ENCODE measurements at places on chromosomes 6 and 20.

DNA sequence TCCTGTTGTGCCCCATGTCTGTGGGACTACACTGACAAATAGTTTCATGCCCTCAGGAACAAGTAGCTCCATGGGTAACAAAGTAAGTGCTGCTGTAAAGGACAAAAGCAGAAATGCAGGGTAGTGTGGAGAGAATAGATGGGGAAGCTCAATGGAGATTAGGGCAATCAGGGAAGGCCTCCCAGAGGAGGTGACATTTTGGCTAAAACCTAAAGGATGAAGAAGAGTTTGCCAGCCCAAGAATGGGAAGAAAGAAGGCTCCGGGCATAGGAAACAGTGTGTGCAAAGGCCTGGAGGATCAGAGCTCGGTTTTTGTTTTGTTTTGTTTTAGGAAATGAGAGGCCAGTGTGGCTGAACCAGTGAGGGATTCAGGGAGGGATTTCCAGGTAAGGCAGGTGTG, 43.6 kb upstream of the FAM83D start:
- H3K27ac ChIP-seq: no peak overlapping the region
- H3K4me3 ChIP-seq: no peak overlapping the region
- H3K36me3 ChIP-seq: 0 out of 2 replicates have a peak, but pooled peaks cover 3% of the 10 kb centered on the region

- no peaks in the 10 kb centered on the region for H3K27me3 ChIP-seq
- DNase-seq: no peak
- H3K4me3 ChIP-seq: no peak overlapping the region
- H3K36me3 ChIP-seq: no peaks in the 10 kb centered on the region
- H3K27ac ChIP-seq: no peak overlapping the region
These were observed 15.4 kb upstream of the BTBD3 start for GRCh38 chr20:11902285-11902697.

- H3K4me1 ChIP-seq: no peaks in the 10 kb centered on the region
- H3K27ac ChIP-seq: no peak overlapping the region
- H3K27me3 ChIP-seq: no peaks in the 10 kb centered on the region
- no peak for DNase-seq
- no peaks in the 10 kb centered on the region for H3K36me3 ChIP-seq
- no peak overlapping the region for H3K4me3 ChIP-seq
These were observed 15.6 kb downstream of the CDK19 start for GRCh38 chr6:110799655-110800054.

DNA sequence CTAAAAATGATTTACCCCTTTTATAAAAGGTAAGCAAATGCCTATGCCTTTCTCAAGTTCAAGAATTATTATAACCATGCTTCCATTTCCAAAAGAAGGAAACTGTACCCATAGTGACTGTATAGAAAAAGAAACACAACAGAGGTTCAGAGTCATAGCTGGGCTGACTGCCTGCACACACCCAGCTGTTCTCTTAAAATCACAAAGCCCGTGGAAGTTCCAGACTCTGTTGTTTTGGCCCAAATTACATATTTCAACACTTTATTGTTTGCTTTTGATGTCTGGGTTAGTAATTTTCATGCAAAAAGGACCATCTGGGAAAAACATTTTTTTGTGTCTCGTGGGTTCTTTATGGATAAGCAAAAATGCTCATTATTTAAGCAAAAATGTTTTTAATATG, 99.2 kb downstream of the LCA5 start:
- H3K27me3 ChIP-seq: no peaks in the 10 kb centered on the region
- H3K4me3 ChIP-seq: no peak overlapping the region
- DNase-seq: no peak
- H3K36me3 ChIP-seq: no peaks in the 10 kb centered on the region
- no peaks in the 10 kb centered on the region for H3K4me1 ChIP-seq

DNA sequence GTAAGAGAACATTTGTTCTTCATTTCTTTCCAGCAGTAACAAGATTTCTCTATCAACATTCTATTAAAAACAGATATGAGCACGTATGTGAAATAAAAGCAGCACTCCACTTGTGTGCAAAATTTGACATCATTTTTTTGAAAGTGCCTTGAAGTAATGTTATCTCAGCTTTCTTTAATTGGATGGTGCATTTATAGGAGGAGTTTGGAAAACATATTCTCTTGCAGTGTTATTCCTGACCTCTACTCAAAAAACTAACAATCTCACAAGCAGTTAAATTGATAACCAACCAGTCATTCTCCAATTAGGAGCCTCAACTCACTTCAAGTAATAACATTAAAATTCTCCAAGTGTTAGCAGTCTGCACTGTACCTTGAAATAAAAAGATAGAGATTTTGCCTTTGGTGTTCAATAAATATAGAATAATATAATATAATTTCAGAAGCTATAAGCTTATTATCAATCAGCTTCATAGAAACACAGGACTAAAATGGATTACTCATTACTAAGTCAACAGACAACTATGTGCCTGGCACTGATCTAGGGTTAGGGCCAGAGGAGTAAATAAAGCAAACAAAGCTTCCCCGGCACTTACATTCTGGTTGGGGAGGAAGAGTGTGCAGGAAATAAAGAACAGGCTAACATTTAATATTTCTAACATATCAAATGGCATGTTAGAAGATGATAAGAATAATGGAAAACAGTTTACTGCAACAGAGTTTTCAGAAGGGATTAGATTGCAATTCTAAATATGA, 149.0 kb upstream of the SGK1 start:
- peaks cover 3% of the 10 kb centered on the region for H3K4me1 ChIP-seq
- H3K27me3 ChIP-seq: no peaks in the 10 kb centered on the region
- H3K36me3 ChIP-seq: no peaks in the 10 kb centered on the region
- no peak for DNase-seq

DNA sequence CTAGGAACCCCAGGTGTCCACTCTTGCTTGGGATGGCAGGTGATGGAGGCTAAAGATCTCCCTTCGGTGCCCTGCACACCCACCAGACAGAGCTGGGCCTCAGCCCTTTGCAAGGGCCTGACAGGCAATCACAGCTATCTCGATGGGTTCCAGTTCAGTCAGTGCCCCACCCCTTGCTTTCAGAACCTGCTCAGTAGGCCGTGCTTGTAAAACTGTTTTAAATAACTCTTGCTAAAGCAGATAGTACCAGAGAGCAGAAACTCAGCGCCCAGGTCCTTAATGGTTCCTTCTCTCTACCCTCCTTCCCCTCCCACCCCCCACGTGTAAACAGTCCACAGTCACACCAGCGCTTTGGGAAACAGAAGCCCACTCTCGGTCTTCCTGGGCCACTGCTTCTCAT, 39.2 kb downstream of the C6orf132 start:
- no peak for DNase-seq
- H3K27me3 ChIP-seq: peaks cover 8% of the 10 kb centered on the region
- H3K36me3 ChIP-seq: no peaks in the 10 kb centered on the region
- peaks cover 4% of the 10 kb centered on the region for H3K4me1 ChIP-seq

DNA sequence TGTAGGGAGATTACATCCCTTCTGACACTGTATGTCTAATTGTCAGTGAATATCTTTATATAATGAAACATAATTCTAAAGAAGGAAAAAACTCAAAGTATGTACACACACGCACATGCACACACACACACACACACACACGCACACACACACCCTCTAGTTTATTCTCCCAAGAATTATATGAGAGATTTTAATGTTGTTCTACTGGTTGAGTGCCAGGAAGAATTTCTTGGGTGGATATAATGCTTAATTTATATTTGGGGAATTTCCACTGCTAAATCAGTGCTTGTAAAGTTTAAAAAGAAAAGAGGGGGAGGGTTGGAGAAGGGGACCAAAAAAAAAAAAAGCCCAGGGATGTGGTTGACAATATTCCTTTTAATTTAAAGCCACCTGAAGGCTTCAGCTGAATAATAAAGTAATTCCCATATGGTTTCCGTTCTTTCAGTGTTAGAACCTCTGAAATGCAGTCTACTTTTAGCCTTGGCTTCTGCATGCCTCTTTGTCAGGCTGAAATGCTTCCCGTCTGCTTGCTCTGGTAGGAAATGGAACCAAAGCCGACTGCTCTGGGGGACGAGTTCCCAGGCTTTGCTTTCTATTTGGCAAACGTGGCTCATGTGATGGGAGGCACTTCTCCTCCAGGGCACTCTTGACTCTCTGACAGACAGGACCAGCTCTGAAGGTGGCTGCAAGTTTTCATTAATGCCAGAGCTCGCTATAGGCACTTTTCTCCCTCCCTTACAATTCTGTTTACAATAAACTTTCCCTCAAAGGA, 225.4 kb downstream of the PRL start:
- no peaks in the 10 kb centered on the region for H3K4me1 ChIP-seq
- DNase-seq: no peak
- no peak overlapping the region for H3K4me3 ChIP-seq
- H3K27me3 ChIP-seq: no peaks in the 10 kb centered on the region
- no peak overlapping the region for H3K27ac ChIP-seq

- no peaks in the 10 kb centered on the region for H3K36me3 ChIP-seq
- H3K4me3 ChIP-seq: no peak overlapping the region
- H3K4me1 ChIP-seq: no peaks in the 10 kb centered on the region
- no peak overlapping the region for H3K27ac ChIP-seq
- no peaks in the 10 kb centered on the region for H3K27me3 ChIP-seq
These were observed 43.3 kb downstream of the SLC2A10 start for GRCh38 chr20:46752728-46753127.

GRCh38 chr20:36744764-36745191, 1.1 kb downstream of the NDRG3 start:
- no peaks in the 10 kb centered on the region for H3K36me3 ChIP-seq
- no peak overlapping the region for H3K27ac ChIP-seq
- H3K4me3 ChIP-seq: peak overlapping the region; percentile 99
- DNase-seq: no peak

- H3K27me3 ChIP-seq: no peaks in the 10 kb centered on the region
- no peak overlapping the region for H3K4me3 ChIP-seq
- no peak overlapping the region for H3K27ac ChIP-seq
- H3K36me3 ChIP-seq: no peaks in the 10 kb centered on the region
- H3K4me1 ChIP-seq: peaks cover 11% of the 10 kb centered on the region
- no peak for DNase-seq
These were observed 120.7 kb downstream of the ZFAND3 start for GRCh38 chr6:37940074-37940847.

- no peak overlapping the region for H3K4me3 ChIP-seq
- no peaks in the 10 kb centered on the region for H3K27me3 ChIP-seq
- H3K4me1 ChIP-seq: no peaks in the 10 kb centered on the region
- no peaks in the 10 kb centered on the region for H3K36me3 ChIP-seq
- DNase-seq: no peak
These were observed 443.1 kb upstream of the ID4 start for GRCh38 chr6:19394051-19394450.

DNA sequence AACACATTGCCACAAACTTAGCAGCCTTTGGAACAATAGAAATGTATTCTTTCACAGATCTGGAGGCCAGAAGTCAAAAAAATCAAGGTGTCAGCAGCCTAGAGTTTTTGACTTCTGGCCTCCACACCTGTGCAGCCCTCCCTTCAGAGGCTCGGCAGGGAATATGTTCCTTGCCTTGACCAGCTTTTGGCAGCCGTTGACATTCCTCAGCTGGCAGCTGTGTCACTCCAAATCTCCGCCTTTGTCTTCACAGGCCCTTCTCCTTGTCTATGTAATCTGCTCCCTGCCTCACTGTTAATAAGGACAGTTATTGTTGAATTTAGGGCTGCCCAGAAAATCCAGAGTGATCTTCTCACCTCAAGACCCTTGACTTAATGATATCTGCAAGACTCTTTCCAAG, 17.2 kb upstream of the AHI1 start:
- H3K27ac ChIP-seq: no peak overlapping the region
- DNase-seq: no peak
- H3K4me1 ChIP-seq: no peaks in the 10 kb centered on the region

GRCh38 chr6:7882505-7883257, 27.9 kb downstream of the TXNDC5 start:
- no peaks in the 10 kb centered on the region for H3K27me3 ChIP-seq
- peaks cover 59% of the 10 kb centered on the region for H3K36me3 ChIP-seq
- H3K27ac ChIP-seq: peak overlapping the region; percentile 100
- H3K4me1 ChIP-seq: 0 out of 2 replicates have a peak, but pooled peaks cover 5% of the 10 kb centered on the region

DNA sequence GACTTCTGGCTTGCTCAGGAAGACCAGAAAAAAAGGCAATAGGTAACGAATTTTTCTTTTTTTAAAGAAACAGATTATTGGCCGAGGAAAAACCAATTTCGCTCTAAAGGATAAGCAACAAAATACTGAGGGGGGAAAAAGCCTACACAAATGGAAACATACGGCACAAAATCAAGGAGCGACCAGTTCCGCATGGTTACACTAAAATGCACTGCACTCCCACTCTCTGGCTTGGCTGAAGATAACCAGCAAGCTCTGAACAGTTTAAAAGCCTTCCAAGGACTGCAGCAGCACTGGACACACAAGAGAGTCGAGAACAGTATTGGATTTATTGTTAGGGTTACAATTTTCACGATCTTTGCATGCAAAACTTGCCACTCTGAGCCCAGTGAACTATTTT, 881 bp upstream of the MAP7 start:
- no peaks in the 10 kb centered on the region for H3K36me3 ChIP-seq
- H3K4me1 ChIP-seq: 0 out of 2 replicates have a peak, but pooled peaks cover 7% of the 10 kb centered on the region
- H3K4me3 ChIP-seq: no peak overlapping the region
- H3K27ac ChIP-seq: no peak overlapping the region
- DNase-seq: no peak
- no peaks in the 10 kb centered on the region for H3K27me3 ChIP-seq

DNA sequence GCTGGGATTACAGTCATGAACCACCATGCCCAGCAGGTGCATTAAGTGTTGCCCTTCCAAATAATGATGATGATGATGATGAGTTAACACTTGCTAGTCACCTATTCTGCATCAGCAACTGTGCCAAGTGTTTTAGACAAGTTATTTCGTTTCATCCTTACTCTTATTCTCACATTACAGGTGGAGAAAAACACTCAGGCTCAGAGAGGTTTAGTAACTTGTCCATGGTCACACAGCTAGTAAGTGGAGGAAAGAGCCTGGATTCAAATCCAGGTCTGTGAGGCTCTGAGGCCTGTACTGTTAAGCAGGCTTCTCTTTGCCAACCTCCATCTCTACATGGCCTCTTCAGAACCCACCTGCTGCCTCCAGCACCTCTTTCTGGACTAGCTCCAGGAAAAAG, 70.8 kb downstream of the MDGA1 start:
- H3K27ac ChIP-seq: no peak overlapping the region
- no peaks in the 10 kb centered on the region for H3K27me3 ChIP-seq
- H3K4me1 ChIP-seq: peaks cover 8% of the 10 kb centered on the region
- H3K4me3 ChIP-seq: no peak overlapping the region

DNA sequence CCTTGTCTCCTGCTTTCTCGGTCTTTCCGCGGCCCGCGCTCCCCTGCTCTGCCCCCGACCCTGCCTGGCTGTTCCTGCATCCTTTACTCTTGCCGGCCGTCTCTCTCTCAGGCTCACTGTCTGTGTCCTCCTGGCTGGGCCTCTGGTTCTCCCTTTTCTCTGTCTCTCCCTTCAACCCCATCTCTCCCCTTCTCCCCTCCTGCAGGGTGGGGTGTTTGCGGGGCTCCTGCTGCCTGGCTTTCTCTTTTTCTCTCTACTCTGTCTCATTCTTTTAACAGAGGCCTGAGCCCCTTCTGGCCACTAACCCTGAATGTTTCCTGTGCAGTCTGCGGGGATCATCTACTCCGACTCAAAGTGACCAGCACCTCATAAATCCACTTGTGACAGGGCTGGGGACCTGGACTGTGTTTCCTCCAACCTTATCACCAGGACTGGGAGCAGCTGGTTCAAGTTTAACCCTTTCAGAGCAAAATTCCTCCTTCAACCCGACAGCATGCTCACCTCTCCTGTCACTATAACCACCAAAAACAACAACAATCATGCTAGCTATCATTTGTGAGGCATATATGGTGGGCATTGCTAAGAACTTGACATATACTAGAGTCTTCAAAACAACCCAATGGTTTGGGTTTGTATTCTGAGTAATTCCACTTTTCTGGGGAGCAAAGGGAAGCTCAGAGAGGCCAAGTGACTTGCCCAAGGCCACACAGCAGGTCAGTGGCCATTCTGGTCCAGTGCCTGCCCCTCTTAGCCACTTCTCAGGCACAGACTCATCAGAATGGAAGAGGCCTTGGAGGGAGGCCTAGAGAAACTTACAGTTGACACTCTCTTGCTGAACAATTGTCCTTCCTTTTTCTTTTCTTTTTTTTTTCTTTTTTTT, 811 bp upstream of the RSPO4 start:
- no peak for DNase-seq
- H3K4me3 ChIP-seq: no peak overlapping the region
- H3K36me3 ChIP-seq: no peaks in the 10 kb centered on the region
- no peak overlapping the region for H3K27ac ChIP-seq
- H3K4me1 ChIP-seq: no peaks in the 10 kb centered on the region

All from MM.1S (cell line).